ENCODE measurements at places on chromosomes 5 and 9.

GRCh38 chr9:137269231-137269772, 8.2 kb upstream of the TOR4A start:
- DNase-seq, result no peak

GRCh38 chr9:14232111-14232510, 81.8 kb downstream of the NFIB start:
- no peak for DNase-seq

GRCh38 chr9:15642369-15642962, 89.6 kb downstream of the CCDC171 start:
- peak; percentile 7 for DNase-seq

DNA sequence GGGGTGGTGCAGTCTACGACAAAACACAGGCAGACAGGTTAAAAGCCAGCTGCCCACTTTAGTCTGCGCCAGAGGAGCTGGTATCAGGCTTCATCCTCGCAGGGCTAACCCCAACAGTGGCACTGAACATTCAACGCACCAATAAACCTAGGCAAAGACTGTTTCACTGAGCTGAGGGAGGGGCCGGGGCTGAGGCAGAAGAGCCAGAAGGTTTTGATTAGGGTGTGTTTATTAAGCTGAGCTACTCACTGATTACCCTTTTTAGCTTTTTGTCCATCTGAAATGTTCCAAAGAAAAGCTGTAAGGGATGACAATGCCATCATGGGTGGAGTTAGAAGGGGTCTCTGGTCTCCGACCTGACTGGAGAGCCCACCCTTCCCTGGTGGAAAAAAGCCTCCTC, 1.4 kb downstream of the ZMYND19 start:
- no peak for DNase-seq

- no peak for DNase-seq
Measured at GRCh38 chr9:9950813-9951212, 662.0 kb downstream of the PTPRD start.

- DNase-seq, result peak; percentile 47
Measured at GRCh38 chr9:33250458-33250995, 10.6 kb downstream of the SPINK4 start.

GRCh38 chr9:105373723-105374122, 74.1 kb upstream of the FSD1L start:
- DNase-seq, result no peak

- DNase-seq, result no peak
Measured at GRCh38 chr9:5515261-5515650, 4.9 kb downstream of the PDCD1LG2 start.

DNA sequence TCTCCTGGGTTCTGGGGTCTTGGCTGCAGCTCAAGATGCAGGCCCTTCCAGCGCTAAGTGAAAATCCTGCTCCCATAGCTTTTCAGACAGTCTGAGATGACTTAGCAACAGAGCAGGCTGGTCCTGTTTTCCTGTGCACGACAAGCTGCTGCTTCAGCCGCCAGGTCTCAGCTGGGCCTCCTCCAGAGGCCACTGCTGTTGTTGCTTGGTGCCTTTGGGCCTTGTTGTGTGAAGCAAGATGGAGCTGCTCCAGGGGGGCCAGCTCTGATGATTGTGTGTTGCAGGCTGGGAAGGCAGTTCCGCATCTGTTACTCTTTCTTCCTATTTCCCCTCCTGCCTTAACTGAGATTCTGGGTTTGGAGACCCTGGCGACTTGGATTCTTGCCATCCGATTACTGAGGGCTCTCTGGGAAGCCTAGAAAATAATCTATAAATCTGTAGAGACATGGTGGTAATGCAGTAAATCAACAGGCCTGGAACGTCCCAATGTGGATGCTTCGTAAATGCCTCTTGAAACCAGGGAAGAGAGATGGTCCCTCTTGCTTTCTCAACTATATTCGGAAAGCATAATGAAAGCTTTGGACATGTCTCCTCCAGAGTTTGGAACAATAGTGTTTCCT, 3.2 kb downstream of the MAP1B start:
- DNase-seq, result no peak

DNA sequence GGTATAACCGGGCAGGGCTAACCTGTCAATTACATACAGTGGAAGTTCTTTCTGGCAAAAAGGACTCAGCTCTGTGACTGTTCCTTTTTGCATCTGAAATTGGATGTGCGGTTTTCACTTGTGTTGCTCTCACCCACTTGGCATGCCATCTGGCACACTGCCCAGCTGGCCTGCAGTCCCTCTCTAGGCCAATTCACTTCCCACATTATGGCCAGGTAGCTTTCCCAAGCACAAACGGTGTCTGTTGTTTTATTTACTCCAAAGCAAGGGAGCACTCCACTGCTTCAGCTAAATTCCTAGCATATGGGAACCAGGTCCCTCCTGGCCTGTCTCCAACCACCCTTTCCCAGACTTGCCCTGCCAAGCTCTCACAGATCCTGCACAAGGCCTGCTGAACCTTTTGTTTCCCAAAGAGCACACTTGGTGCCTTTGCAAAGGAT, 132.5 kb downstream of the SEMA6A start:
- DNase-seq, result no peak

DNA sequence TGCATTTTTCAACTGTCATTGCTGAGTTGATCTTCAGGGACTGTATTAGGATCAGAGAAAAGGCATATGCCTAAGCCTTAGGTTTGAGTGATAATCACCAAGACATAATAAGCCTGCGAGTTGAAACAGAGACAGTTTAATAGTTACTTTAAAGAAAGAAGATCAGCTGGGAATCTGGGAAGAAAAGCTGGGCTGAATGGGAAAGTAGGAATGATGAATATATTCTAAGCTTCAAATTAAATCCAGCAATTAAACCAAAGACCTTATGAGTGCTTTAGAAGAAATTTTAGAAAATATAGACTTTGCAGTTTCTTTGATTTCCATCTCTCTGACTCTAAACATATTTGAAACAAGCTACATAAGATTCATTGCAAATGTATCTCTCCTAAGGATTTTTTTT, 222.3 kb downstream of the ENC1 start:
- DNase-seq, result no peak

DNA sequence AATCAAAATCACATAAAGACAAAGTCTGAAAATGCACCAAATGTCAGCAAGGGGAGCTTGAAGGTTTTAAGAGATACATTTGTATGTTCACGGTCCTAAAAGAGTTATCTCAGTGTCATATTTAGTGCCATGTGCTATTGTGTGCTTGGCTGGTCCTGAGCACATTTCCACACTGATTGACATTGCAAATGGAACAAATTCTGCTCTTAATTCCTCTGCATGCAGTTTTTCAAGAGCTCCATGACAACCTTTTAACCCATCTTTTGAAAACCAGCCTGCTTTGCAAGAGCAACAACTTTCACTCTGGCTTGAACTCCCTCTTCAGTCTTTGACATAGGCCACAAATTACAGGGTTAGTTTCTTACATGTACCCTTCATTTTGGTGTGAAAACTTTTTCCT, 175.4 kb upstream of the ACTBL2 start:
- DNase-seq, result no peak

- no peak for DNase-seq
Measured at GRCh38 chr5:79613549-79613948, 1.3 kb downstream of the TENT2 start.

DNA sequence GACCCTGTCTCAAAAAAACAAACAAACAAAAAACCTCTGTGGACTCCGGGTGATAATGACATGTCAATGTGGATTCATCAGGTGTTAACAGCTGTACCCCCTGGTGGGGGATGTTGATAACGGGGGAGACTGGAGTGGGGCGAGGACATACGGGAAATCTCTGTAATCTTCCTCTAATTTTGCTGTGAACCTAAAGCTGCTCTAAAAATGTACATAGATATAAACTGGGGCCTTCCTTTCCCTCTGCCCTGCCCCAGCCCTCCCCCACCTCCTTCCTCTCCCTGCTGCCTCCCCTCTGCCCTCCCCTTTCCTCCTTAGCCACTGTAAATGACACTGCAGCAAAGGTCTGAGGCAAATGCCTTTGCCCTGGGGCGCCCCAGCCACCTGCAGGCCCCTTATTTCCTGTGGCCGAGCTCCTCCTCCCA, 1.4 kb upstream of the CEL start:
- no peak for DNase-seq

GRCh38 chr5:115289104-115289503, 7.3 kb downstream of the CCDC112 start:
- no peak for DNase-seq

- no peak for DNase-seq
Measured at GRCh38 chr5:90878549-90879196, 320.1 kb downstream of the ADGRV1 start.
